Occipital lobe (tissue), 3 donors: ENCODE measurements at places on chromosomes 16 and 17. TPM values are rescaled to one million over a fixed set of nuclear protein-coding genes. Genes with fewer than 3 reads are reported as not detected.

NOG gene
- total RNA-seq: 3.7 TPM

HS3ST3A1 gene
- total RNA-seq: 0.16 TPM

PYDC1 gene
- total RNA-seq: 0.78 TPM

KRT9 gene
- not detected for total RNA-seq

HASPIN gene
- 0.62 TPM for total RNA-seq

CORO6 gene
- 0.47 TPM for total RNA-seq

SMPD3 gene
- total RNA-seq: 67.2 TPM

TP53TG3B gene
- not detected for total RNA-seq

GAS2L2 gene
- total RNA-seq: 0.16 TPM
